ENCODE measurements at places on chromosomes 16 and 17.

DNA sequence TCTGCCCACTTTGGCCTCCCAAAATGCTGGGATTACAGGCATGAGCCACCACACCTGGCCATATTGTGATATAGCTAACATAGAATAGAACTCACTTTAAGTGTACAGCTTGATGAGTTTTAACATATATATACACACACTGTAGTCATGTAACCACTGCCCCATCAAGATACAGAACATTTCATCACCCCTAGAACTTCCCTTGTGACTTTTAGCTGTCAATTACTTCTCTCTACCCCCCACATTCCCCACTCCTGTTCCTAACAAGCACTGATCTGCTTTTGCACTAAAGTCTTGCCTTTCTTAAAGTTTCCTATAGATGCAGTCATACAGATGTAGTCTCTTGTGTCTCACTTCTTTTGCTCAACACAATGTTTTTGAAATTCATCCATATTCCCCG is 93.1 kb downstream of the PITPNC1 start:
- no peak overlapping the region for H3K4me3 ChIP-seq
- H3K4me1 ChIP-seq, result peaks cover 3% of the 10 kb centered on the region
- no peaks in the 10 kb centered on the region for H3K27me3 ChIP-seq
- no peaks in the 10 kb centered on the region for H3K36me3 ChIP-seq
- H3K27ac ChIP-seq, result no peak overlapping the region
- DNase-seq, result no peak

DNA sequence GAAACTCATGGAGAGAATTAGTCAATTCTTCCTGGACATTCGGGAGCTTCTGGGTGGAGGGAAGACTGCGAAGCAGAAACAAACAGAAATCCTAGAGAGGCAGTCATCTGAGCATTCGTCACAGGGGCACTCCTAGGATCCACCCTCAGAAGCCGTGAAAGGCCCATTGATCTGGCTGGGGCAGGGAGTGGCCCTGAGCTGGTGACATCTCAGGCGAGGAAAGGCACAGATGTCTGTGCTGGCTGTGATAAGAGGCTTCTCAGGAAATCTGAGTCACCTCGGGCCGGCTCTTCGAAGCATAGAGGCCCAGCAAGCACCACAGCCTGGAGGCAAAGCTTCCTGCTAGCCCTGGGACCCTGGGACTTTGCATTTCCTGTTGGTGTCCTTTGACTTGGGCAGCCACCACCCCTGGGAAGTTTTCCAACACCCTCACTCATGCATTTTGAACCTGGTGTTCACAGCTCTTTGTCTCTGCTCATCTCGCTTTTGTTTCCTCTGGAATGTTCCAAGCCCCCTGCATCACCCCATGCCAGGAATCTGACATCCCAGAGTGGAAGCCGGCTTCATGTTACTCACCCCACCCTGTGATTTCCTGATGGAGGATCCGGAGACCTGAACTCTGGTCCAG is 23.3 kb upstream of the CDRT4 start:
- no peaks in the 10 kb centered on the region for H3K36me3 ChIP-seq
- H3K27ac ChIP-seq, result peak overlapping the region; percentile 64
- peak; percentile 29 for DNase-seq
- H3K4me1 ChIP-seq, result no peaks in the 10 kb centered on the region
- H3K4me3 ChIP-seq, result no peak overlapping the region
- H3K27me3 ChIP-seq, result no peaks in the 10 kb centered on the region

DNA sequence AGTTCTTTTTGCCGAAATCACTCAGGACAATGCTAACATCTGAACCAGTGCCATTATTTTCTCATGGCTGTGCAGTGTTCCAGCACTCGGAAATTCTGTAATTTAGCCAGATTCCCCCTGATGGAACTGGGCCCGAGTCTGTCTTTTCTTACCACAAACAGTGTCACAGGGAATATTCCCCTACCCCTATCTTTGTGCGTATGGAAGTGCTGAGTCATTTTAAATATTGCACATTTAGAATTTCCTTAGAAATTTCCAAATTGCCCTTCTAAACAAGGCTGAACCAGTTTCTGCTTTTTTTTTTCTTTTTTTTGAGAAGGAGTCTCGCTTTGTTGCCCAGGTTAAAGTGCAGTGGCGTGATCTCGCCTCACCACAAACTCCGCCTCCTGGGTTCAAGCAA is 88.0 kb upstream of the CREBBP start:
- H3K27ac ChIP-seq, result no peak overlapping the region
- peaks cover 12% of the 10 kb centered on the region for H3K36me3 ChIP-seq
- no peak overlapping the region for H3K4me3 ChIP-seq
- no peak for DNase-seq
- no peaks in the 10 kb centered on the region for H3K4me1 ChIP-seq

DNA sequence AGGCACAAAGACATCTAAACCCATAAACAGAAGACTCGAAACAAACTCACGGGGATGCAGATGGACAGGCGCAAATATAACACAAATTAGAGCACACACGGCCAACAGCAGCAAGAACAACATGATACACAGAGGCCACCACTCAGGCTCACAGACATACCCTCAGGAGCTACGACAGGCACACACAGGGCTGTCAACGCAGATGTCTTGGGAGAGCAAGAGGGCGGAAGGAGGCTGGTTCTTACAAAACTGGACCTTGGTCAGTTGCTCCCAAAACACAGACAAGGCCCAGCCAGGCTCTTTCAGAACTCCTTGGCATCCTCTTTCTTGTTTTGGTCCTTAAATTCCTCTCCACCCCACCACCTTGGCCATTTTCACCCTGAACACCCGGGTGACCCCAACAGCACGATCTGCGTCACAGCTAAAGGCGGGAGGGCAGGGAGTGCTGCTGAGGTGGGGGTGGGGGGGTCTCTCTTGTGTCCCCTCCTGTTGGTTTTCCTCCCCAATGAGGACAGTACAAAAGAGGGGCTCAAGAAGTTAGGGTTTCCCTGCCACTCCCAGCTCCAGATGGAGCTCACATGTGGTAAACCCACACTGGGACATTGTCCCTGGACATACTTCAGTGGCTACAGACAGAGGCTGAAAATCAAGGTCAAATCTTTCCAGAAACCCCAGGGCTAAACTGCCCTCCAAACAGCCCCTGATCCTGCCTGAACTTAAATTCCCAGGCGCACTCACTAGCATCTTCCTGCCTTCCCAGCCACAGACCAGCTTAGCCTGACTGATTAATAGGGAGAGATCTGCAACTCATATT is 221.3 kb downstream of the C16orf78 start:
- no peak for DNase-seq
- H3K4me1 ChIP-seq, result peaks cover 15% of the 10 kb centered on the region
- H3K27me3 ChIP-seq, result no peaks in the 10 kb centered on the region

GRCh38 chr16:66247516-66248481 is 118.7 kb upstream of the CDH5 start:
- H3K27ac ChIP-seq, result peak overlapping the region; percentile 58
- no peaks in the 10 kb centered on the region for H3K27me3 ChIP-seq
- no peaks in the 10 kb centered on the region for H3K36me3 ChIP-seq
- no peak overlapping the region for H3K4me3 ChIP-seq
- H3K4me1 ChIP-seq, result no peaks in the 10 kb centered on the region

DNA sequence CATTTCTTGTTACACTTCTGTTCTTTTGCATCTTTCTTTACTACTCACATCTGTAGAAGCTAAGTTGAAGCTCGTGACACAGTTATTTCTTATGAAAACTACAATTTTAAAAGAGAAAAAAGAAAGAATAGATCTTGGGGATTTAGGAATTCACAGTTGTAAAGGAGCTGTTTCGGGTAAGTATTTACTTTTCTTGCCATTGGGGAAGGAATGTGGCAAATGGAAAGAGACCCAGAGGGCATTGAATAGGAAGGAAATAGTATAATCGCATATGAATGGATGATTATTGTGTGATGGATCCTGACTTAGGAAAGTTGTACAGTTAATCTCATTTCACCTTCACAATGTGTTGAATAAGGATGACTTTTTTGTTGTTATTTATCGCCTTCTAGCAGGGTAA is 914.1 kb upstream of the CDH8 start:
- H3K36me3 ChIP-seq, result no peaks in the 10 kb centered on the region
- no peaks in the 10 kb centered on the region for H3K27me3 ChIP-seq
- no peak overlapping the region for H3K27ac ChIP-seq
- no peaks in the 10 kb centered on the region for H3K4me1 ChIP-seq
- no peak overlapping the region for H3K4me3 ChIP-seq

- H3K4me3 ChIP-seq, result no peak overlapping the region
- H3K27me3 ChIP-seq, result no peaks in the 10 kb centered on the region
- H3K36me3 ChIP-seq, result no peaks in the 10 kb centered on the region
- no peaks in the 10 kb centered on the region for H3K4me1 ChIP-seq
Observed at GRCh38 chr16:10664720-10665126, 30.0 kb downstream of the TEKT5 start.

- no peak overlapping the region for H3K27ac ChIP-seq
- H3K4me3 ChIP-seq, result no peak overlapping the region
- H3K27me3 ChIP-seq, result no peaks in the 10 kb centered on the region
- no peak for DNase-seq
- H3K4me1 ChIP-seq, result no peaks in the 10 kb centered on the region
Observed at GRCh38 chr17:31248986-31249834, 47.8 kb downstream of the OMG start.

GRCh38 chr17:81200695-81201580 is 21.8 kb downstream of the CEP131 start:
- no peaks in the 10 kb centered on the region for H3K4me1 ChIP-seq
- H3K36me3 ChIP-seq, result no peaks in the 10 kb centered on the region
- DNase-seq, result peak; percentile 45

DNA sequence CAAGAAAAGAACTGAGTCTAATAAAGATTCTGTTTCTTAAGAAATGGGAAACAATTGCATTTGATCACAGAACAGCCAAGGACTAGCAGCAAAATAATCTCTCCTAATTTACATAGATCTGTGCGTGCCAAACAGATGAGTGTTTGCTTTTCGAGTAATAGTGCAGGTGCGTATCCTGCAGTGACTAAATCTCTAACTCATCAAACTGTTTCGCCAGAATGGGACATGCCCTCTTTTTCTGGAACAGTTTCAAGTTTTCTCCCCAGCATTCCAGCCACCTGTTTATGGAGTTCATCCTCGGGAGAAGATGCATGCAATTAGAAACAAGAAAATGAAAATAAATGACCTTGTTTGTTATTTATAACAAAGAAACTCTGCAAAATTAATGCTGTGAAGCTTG is 5.7 kb upstream of the TOX3 start:
- no peak for DNase-seq
- H3K27me3 ChIP-seq, result no peaks in the 10 kb centered on the region
- H3K36me3 ChIP-seq, result no peaks in the 10 kb centered on the region
- H3K4me1 ChIP-seq, result no peaks in the 10 kb centered on the region
- no peak overlapping the region for H3K27ac ChIP-seq
- H3K4me3 ChIP-seq, result no peak overlapping the region

- peak; percentile 48 for DNase-seq
- H3K27me3 ChIP-seq, result no peaks in the 10 kb centered on the region
- no peak overlapping the region for H3K27ac ChIP-seq
- no peak overlapping the region for H3K4me3 ChIP-seq
Observed at GRCh38 chr17:79082311-79083190, 7.9 kb downstream of the ENGASE start.

GRCh38 chr17:33927732-33928133 is 327.4 kb upstream of the CCL2 start:
- H3K27ac ChIP-seq, result no peak overlapping the region
- H3K4me1 ChIP-seq, result no peaks in the 10 kb centered on the region
- no peaks in the 10 kb centered on the region for H3K36me3 ChIP-seq
- H3K27me3 ChIP-seq, result no peaks in the 10 kb centered on the region
- peak; percentile 1 for DNase-seq
- no peak overlapping the region for H3K4me3 ChIP-seq

- H3K36me3 ChIP-seq, result no peaks in the 10 kb centered on the region
- DNase-seq, result no peak
- no peaks in the 10 kb centered on the region for H3K4me1 ChIP-seq
- H3K27me3 ChIP-seq, result no peaks in the 10 kb centered on the region
- no peak overlapping the region for H3K27ac ChIP-seq
Observed at GRCh38 chr17:6145946-6146345, 75.8 kb downstream of the WSCD1 start.

DNA sequence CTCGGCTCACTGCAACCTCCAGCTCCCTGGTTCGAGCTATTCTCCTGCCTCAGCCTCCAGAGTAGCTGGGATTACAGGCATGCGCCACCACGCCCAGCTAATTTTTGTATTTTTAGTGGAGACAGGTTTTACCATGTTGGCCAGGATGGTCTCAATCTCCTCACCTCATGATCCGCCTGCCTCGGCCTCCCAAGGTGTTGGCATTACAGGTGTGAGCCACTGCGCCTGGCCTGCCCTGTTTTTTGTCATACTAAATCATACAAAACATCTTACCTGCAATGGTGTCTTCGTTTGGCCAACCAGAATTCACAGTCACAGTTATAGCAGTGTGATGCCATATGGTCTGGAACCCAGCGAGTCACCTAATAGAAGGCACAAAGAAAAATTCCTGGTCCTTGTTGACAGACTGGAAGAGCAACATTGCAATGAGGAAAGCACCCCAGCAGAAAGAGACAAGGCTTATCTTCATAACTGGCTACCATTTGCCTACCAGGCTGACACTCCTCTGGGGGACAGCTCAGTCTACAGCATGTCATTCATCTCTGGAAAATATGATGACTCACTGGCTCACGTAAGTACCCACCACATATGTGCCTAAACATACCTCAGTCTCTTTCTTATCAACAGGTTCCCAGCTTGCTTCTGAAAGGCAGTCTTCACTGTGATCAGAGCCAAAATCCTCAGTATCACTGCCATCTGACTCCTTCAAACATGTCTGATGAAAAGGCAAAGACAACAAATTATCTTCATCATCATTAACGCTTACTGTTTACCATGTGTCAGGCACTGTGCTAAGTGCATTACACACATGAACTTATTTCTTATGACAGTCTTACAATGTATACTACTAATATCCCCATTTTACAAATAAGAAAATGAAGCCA is 4.3 kb upstream of the HSF5 start:
- DNase-seq, result no peak
- no peak overlapping the region for H3K4me3 ChIP-seq
- peaks cover 63% of the 10 kb centered on the region for H3K36me3 ChIP-seq

DNA sequence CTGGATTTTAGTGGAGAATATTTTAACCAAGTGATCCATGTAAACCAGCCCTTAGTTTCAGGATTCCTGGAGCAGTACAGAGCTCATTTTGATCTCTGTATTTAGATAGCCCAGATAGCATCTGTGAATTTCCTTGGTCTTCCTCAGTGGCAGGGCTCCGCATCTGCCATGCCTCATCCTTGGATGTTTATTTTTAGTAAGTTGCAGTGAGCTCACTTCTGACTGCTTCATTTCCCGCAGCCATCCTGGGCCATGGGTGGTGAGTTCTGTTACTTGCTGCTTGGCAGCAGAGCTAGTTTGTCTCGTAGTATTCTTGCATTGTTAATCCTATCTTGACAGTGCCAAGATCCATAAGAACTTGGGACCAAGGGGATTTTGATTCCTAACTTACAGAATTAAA is 33.7 kb downstream of the IST1 start:
- peaks cover 28% of the 10 kb centered on the region for H3K36me3 ChIP-seq
- no peak for DNase-seq
- H3K4me1 ChIP-seq, result no peaks in the 10 kb centered on the region
- H3K27ac ChIP-seq, result peak overlapping the region; percentile 71

DNA sequence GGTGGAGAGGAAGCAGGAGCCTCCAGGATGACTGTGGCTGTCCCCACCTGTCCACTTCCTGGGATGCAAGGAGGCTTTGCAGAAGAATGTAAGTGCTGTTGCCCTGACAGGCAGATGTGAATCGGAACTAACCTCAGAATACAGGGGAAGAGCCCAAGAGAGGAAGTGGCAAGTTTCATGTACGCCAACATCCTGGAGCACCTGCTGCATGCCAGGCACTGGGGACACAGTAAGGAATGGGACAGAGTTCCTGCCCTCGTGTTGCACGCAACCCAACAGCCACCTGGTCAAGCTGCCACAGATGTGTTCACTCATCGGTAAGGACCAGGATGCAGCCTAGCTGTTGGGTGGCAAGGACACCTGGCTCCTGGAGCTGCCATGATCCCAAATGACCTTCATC is 98.6 kb upstream of the RPL38 start:
- no peaks in the 10 kb centered on the region for H3K36me3 ChIP-seq
- H3K4me3 ChIP-seq, result no peak overlapping the region
- no peaks in the 10 kb centered on the region for H3K4me1 ChIP-seq
